ENCODE measurements at places on chromosomes 16 and 17. TPM values are rescaled to one million over a fixed set of nuclear protein-coding genes. Genes with fewer than 3 reads are reported as not detected.

CDRT15 gene
- not detected for total RNA-seq

FBXL16 gene
- 0.08 TPM for total RNA-seq

SOX8 gene
- not detected for total RNA-seq

MSLN gene
- total RNA-seq: not detected

MYH13 gene
- total RNA-seq: not detected

Measured in smooth muscle cell of the coronary artery (primary cell).